ENCODE measurements at places on chromosomes 5 and 9. TPM values are rescaled to one million over a fixed set of nuclear protein-coding genes. Genes with fewer than 3 reads are reported as not detected.

Gene MAST4
- total RNA-seq: 0.86 TPM

Gene PAX5
- total RNA-seq: not detected

Gene FOXD4L5
- not detected for total RNA-seq

Gene C1QTNF2
- total RNA-seq: 0.16 TPM

Gene CBY3
- not detected for total RNA-seq

Gene SCGB3A2
- not detected for total RNA-seq

Gene TLR4
- 0.09 TPM for total RNA-seq

Gene SLC26A2
- 49.8 TPM for total RNA-seq

Gene C6
- not detected for total RNA-seq

Gene AJM1
- 4.7 TPM for total RNA-seq
